Bronchus fibroblast of lung (primary cell): ENCODE measurements at places on chromosomes 4 and X. TPM values are rescaled to one million over a fixed set of nuclear protein-coding genes. Genes with fewer than 3 reads are reported as not detected.

Gene C4orf36
- 2.4 and 2.7 TPM in 2 replicates for total RNA-seq

Gene ZCCHC12
- 0.15 and 0.17 TPM in 2 replicates for total RNA-seq

Gene CNGA1
- total RNA-seq, result under 0.01 TPM in 1 of 2 replicates, not detected in the other

Gene EPHA5
- total RNA-seq, result under 0.01 and 0.17 TPM in 2 replicates

Gene PDLIM3
- total RNA-seq, result 7.9 and 20.1 TPM in 2 replicates
